ENCODE measurements at places on chromosomes 7 and 10.

DNA sequence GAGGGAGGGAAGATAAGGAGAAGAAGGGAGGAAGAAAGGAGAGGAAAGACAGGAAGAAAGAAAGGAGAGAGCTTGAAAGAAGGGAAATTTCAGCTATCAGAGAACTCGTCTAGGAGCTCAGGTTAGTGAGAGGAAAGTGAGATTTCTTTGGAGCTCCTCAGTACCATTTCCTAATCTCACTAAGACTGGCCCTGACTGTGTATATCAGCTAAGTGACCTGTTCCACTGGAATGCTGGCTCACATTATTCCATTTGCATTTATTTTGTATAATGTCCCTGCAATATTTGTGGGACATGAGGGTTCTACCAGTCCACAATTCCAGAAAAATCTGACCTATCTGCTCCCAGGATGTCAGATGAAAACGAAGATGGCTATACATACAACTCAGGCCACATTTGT, 114.7 kb upstream of the CELF2 start:
- no peak for DNase-seq

GRCh38 chr10:84256510-84257342, 11.9 kb downstream of the RGR start:
- peak; percentile 52 for DNase-seq

DNA sequence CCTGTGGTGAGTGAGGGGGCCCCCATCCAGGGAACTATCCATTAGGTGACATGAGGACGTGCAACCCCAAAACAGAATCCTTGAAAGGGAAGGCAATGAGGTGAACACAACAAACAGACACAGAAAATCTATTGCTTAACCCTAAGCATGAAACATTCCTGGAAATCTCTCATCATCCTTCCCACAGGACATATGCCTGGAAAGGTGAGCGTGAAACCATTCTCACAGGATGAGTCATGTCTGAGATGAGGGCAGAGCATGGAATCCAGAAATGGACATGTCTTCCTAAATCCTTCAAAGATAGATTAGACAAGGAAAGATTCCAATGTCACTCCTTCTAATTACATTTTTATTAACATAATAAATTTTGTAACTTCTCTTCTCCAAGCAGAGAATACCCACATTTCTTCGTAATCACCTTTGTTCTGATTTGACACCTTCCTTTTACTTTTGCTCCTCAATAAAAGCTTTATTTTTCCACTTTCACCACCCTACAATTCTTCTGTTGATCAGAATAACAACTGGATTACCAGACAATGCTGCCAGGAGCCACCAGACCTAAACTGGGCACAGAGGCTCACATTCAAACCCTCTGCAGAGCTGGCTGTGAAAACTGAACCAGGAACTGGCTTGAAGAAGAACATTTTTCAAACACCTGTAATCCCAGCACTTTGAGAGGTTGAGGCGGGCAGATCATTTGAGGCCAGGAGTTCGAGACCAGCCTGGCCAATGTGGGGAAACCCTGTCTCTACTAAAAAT, 67.2 kb downstream of the COBL start:
- no peak for DNase-seq

DNA sequence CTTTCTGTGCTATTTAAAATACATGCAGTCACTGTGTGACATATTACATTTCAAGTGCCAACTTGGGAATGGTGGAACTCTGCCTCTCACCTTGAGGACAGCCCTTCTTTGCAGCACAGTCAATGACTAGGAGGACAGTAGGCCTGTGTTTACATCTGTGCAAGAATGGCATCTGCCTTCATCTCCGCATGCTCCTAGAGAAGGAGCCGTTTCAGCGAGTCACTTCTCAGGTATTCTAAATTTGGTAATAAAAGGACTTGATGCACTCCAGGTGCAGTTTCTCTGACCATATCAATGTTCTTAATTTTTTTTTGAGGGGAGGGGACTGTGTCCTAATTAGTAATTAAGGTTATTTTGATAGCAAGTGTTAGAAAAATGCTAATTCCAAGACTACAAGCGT, 128.9 kb downstream of the SDK1 start:
- no peak for DNase-seq

DNA sequence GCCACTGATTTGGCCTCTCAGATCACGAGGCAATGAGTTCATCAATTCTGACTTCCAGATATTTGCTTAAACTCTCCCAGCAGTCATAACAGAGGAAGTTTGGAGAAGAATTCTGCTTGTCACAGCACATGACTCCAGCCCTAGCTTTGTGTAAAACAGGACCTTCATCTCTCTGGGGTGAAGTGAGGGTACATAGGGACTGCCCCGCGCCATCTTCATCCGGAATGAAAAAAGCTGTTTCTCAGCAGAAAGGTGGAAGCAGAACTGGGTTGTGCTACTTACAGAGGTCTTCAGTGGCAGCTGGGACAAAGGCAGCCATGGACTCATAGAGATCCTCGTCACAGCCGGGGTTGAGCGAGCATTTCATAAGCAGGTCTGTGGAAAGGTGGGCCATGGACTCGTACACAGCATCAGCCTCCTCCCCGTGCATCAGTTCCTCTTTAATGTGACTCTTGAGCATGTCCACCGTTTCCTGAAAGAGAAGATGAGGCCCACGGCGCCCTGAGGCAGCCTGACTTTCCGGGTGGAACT, 58.4 kb upstream of the TM9SF3 start:
- DNase-seq, result no peak

- DNase-seq, result no peak
These were observed 610 bp downstream of the AVPI1 start for GRCh38 chr10:97686301-97686961.

Data from iPS DF 6.9 (cell line).